ENCODE measurements at places on chromosomes 16 and 17. TPM values are rescaled to one million over a fixed set of nuclear protein-coding genes. Genes with fewer than 3 reads are reported as not detected.

Gene EFCAB13
- 6.1 TPM for total RNA-seq

Gene SLC25A10
- 10.0 TPM for total RNA-seq

Gene SDR42E1
- 1.2 TPM for total RNA-seq

Gene TEX19
- not detected for total RNA-seq

Gene PRDM7
- total RNA-seq, result not detected

- DNase-seq, result no peak
These were observed 123.5 kb downstream of the CBLN1 start for GRCh38 chr16:49158029-49158642.

GRCh38 chr16:14635395-14636165, 2.8 kb downstream of the BFAR start:
- no peak for DNase-seq

GRCh38 chr16:24508614-24509013, 30.8 kb upstream of the RBBP6 start:
- DNase-seq, result no peak

DNA sequence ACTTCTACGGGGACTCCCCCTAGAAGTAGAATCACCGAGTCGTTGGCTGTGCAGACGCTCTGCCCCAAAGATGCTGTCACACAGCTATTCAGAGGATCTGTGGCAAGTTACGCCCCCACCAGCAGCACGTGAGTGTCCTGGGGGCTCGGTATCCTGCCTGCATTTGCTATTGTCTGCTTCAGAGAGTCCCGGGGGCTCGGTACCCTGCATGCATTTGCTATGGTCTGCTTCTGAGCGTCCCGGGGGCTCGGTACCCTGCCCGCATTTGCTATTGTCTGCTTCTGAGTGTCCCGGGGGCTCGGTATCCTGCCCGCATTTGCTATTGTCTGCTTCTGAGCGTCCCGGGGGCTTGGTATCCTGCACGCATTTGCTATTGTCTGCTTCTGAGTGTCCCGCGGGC, 23.8 kb upstream of the ZNF469 start:
- no peak for DNase-seq

- peak; percentile 88 for DNase-seq
These were observed 20.7 kb downstream of the SPNS2 start for GRCh38 chr17:4519361-4519788.

DNA sequence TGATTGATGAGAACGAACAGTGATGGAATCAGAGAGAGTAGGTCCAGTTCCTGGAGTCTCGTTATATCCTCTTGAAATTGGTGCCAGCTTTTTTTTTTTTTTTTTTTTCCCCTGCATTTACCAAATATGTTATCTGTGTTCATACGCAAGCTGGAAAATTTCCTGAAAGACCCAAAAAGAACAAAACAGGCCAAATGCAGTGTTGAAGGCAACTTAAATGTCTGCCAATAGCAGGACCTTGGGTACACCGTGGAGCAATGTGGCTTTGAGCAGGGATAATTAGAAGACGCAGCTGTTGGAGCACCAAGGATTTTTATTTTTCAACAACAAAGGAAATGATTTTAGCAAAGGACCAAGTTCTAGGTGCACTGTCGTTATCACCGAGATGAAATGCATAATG, 105.0 kb downstream of the ABCC6 start:
- no peak for DNase-seq

DNA sequence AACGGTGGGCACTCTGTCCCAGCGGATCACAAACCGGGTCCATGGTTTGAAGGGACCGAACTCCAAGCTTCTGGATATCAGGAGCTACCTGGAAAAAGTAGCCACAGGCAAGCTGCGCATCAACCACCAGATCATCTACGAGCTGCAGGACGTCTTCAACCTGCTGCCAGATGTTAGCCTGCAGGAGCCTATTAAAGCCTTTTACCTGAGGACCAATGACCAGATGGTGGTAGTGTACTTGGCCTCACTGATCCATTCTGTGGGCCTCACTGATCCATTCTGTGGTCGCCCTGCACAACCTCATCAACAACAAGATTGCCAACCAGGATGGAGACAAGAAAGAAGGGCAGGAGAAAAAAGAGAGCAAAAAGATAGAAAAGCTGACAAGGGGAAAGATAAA, 6.3 kb upstream of the CEP112 start:
- DNase-seq, result no peak

DNA sequence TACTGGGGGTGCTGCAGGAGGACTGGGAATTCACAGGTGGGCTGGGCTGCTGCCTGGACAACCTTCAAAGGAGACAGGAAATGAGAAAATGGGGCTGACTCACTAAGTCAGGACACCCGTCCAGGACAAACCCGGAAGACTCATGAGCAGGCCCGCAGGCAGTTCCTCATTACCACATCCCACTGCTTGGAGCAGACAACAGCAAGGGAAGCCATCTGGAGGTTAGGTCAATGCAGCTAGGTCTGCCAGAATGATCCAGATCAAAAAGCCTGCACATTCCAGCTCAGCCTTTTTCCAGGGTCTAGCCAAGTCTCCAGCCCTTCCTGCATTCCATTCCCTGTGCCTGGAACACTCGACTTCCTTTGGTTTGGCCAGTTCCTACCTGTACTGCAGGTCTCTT, 536.5 kb upstream of the CDH11 start:
- DNase-seq, result no peak

Data from heart left ventricle (tissue), 16 donors.